ENCODE measurements at places on chromosomes 3 and 15. TPM values are rescaled to one million over a fixed set of nuclear protein-coding genes. Genes with fewer than 3 reads are reported as not detected.

DNA sequence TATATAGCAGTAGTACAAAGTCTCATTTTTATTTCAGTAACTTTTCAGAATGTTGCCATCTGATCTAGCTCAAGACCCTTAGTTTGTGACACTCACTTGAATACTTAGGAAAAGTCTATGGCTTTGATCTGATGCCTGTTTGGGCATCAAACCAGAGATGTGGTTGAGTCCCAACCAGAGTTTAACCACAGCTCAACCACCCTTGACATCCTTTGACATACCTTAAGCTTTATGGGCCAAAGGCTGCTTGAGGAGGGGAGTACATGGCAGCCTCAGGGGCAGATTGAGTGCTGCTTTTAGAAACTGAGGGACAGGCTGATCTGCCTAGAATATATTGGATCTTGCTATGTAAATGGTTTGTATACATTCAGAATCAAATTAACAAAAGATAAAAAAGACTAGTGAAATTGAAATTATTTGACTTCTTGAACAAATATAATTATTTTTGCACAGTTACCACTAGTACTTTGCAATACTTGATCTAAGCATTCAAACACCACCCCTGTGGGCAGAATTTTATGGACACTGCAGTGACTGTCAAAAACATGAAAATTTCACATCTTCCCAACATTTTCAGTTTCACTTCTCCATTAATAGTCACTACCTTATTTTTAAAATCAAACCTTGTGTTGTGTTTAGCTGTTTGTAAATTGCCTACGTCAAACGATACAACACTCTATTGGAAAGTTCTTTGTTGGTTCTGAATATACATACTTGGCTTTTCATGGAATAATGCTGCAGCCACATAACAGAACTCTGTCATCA, 199.8 kb downstream of the UBE2E2 start:
- no peak for DNase-seq

DNA sequence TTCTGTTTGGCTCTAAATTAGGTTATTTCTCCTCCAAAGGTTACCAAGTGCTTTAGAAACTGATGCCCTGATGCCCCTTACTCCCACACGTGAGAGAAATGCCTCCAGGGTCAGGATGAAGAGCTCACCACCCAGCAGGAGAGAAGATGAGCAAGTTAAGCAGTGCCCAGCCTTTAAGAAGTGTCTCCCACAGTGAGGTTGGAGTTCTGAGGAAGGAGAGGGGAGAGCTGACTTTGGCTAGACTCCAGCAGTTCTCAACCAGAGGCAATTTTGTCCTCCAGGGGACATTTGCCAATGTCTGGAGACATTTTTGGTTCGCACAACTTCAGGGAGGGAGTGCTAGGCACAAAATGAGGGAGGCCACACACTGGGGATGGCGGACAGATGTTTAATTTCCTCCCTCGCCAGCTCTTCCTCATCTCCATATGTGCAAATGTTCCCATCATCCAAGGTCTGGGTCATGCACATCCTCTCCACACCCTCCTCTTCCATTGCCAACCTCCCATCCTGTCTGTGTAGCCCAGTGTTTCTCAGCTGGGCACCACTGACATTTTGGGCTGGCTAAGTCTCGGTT, 50.6 kb upstream of the SLC7A14 start:
- DNase-seq: no peak

Gene GMNC
- total RNA-seq: 0.26 TPM

Gene KLHL6
- 1.7 TPM for total RNA-seq

Gene FAM3D
- total RNA-seq: 6.5 TPM

DNA sequence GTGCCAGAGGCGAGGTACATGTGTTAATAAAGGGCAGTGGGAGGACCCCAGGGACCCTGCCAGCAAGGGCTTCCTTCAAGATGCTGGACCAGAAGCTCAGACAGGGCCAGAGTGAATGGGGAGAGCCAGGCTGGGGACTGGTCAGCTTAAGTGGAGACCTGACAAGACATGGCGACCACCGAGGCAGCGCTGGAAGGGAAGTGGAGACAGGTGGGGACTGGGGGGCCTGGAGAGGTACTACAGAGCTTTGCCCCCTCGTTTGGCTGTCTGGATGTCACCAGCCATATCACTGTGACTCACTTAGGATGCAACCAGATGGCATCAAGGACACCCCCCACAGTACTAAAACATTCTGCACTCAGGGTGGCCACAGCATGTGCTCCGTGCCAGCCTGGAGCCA, 97.9 kb downstream of the ADCY5 start:
- no peak for DNase-seq

GRCh38 chr3:13462125-13462629, 17.9 kb upstream of the HDAC11 start:
- no peak for DNase-seq

DNA sequence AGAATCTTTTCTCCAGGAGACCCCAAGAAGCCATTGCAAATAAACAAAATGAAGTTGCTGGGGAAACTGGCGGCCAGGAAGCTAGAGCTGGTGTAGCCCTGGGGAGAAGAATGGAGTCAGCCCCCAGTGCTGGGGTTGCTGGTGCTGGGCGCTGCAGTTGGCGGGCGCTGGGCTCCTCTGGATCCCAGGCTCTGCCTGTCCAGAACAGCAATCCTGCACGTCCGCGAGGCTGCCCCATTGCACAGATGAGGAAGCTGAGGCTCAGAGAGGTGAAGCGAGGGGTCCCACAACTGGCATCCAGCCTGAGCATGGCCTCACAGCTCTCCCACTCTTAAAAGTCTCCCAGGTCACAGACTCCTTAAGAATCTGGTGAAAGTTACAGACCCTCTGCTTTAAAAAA, 161.1 kb downstream of the OR4M2 start:
- no peak for DNase-seq

DNA sequence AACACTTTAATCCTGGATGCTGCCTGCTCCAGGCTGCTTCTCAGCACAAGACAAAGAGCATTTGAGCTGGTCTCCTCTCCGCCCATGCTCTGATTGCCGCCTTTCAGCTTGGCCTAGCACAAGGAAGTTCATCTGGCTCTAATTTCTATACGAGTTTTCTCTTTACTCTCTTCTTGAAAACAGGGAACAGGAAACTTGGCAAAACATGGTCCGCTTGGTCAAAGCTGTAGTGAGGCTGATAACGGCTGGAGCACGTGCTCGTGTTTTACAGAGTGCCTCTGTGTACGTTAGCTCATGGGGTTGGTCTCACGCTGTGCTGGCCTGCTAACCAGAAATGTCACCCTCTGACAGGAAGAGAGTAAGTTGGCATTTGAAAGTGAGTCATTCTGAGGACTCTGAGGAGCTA, 19.2 kb downstream of the RARRES1 start:
- no peak for DNase-seq

GRCh38 chr3:27632431-27633223, 89.5 kb downstream of the EOMES start:
- DNase-seq: no peak

DNA sequence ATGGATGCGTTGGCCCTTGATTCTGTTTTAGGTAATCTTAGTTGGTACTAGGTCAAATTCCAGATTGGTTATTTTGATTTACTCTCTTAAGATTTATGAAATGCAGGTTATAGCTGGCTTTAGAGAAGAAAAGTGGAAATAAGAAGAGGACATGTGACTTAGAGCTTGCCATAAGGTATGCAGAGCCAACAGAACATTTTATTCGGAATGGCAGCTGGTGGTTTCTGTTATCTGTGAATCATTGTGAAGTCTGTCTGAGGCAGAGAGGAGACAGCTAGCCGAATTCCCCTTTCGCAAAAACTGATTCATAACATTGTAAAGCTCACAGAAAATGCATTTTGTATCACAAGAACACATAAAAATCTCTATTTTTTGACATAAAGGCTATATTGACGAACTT, 82.1 kb downstream of the FILIP1L start:
- no peak for DNase-seq

GRCh38 chr3:58048301-58048700, 40.1 kb downstream of the FLNB start:
- DNase-seq: no peak

DNA sequence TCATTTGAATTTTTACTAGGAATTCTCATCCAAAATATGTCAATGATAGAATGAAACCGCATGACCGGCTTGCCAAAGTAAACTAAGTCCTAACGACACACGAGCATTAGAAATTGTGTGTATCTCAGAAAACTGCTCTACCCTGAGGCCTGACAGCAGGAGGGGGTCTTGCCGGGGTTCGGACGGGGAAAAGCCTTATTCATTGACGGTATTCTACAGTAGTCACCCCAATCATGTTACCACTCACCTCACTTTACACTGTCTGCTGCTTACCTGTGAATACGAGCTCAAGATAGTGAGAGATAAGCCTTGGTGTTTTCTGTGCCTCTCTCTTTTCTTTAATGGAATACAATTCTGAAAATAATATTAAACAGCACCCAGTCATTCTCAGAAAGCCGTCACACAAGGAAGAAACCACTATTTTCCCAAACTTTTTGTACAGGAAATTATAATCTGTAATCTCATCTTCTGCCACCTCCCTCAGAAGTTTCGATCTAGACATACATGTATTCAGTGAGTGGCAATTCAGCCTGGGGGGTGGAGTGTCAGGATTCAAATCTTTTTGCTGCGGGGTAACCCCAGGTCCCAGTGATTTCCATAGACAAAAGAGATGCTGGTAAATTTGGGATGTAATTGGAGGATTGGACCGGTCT, 492 bp upstream of the FAM43A start:
- DNase-seq: no peak

DNA sequence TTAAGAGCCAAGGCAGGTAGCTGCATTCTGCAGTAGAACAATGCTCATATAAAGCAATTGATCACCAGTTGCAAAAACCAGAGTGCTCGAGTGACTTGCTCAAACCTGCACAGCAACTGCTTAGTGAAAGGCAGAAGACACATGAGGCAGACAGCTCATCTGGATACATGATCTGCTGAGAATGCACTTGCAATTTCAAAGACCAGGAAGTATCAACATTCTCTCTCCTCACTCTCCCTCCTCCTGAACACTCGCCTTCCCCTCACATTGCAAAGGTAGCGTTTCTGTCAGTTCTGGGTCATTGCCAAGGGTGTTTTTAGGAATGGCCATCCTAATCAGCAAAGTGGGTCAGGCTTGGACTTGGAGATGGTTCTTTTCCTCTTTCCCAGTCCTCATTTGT, 61.0 kb downstream of the BFSP2 start:
- no peak for DNase-seq

- no peak for DNase-seq
These were observed 34.0 kb downstream of the FNDC3B start for GRCh38 chr3:172073262-172073915.

DNA sequence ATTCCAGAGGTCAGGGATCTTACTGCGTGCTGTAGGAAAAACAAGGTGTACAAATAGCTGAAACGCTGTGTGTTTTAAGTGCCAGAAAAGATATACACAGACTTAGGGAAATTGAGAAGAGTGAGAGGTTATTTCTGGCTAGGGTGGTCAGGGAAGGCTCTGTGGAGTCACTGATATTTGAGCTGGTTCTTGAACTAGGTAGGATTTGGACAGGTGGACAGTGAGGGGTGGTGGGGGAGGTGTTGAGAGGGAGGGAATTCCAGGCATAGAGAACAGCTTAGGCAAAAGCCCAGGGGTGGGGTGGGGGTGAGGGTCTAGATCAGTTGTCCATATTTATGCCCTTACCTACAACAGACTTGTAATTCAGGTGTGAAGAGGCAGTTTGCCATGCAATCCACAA, 7.0 kb downstream of the SEMA6D start:
- DNase-seq: no peak

DNA sequence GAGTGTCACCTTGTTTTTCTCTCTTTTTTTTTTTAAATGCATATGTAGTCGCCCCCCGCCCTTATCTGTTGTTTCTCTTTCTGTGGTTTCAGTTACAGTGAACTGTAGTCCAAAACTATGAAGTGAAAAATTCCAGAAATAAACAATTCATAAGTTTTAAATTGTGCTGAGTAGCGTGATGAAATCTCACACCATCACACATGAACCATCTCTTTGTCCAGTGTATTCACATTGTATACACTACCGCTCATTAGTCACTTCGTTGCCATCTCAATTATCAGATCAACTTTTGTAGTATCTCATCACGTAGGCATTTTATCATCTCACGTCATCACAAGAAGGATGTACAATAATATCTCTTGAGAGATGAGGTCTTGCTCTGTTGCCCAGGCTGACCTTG, 62.5 kb upstream of the MLF1 start:
- no peak for DNase-seq

GRCh38 chr3:150300388-150300787, 107.7 kb upstream of the TSC22D2 start:
- no peak for DNase-seq

DNA sequence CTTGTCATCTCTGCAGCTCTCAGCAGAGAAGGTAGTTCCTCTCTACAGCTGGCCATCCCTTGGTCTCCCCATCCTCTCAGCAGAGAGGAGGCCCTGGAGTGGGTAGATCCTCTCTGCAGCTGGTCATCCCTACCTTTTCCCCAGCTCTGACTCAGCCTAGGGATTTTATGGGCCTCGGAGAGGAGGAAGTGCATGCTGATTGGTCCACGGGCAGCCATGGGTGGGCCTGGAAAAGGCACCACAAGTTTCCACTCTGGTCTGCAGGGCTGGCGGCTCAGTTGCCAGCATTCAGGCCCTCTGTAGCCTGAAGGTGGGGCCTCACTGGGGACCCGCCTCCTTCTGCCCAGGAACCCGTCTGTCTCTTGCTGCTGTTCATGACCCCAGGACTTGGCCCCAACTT, 36.9 kb downstream of the NR1D2 start:
- no peak for DNase-seq

DNA sequence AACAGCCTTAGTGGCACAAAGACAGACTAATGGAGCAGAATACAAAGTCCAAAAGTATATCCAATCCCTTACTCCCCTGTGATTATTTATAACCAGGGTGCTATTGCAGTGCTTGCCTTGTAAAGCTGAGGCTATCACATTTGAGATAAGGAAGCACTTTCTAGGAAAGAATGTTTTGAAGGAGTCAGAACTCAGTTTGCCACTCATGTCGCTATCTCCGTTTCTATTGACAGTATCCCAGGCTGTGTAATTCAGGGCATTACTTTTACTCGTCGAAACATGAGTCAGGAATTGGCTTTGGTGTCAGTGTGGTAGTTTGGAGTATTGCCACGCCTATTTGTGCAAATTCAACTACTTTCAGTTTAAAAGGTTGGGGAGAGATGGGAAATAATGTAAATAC, 78.4 kb downstream of the FBXL2 start:
- DNase-seq: no peak

- DNase-seq: no peak
These were observed 352.4 kb upstream of the ARHGEF26 start for GRCh38 chr3:153768561-153769469.

DNA sequence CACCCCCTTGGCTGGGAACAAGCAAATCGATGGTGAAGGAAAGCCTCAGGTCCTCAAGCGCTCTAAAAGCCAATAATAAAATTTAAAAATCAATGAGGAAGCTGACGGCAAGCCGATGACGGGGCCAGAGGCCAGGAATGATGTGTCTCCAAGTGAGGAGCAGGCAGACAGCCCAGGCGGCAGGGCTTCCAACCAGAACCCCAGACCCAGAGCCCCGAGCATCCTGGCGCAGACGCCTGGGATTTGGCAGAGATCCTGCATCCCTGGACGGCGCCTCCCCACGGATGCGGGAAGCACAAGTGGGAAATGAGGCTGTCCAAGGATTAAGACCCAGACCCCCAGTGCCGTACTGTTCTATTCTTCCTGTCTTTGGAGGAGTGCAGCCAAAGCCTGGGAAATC, 123.0 kb upstream of the PROK2 start:
- no peak for DNase-seq

Data from urinary bladder (tissue), 4 donors.